ENCODE measurements at places on chromosomes 2 and 18.

GRCh38 chr2:15930589-15931318 lies 9.6 kb upstream of the MYCN start:
- DNase-seq: no peak

- DNase-seq: no peak
Observed at GRCh38 chr2:153143540-153143939, 335.0 kb downstream of the RPRM start.

DNA sequence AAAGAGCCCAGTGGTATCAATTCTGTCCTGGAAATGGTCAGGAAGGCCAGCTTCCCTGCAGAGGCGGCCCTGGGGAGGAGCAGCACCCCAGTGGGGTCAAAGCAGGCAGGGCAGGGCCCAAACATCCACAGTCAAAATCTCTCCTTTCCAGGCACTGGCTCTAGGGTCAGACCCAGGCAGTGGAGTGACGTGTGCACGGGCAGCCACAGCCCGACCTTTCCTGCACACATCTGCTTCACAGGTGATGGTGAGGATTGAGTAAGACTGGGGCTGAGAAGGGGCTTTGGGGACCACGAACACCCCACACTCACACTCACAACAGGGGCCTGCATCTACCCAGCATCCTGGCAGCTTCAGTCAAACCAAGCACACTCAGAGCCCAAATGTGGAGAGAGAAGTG lies 97.8 kb upstream of the GLI2 start:
- no peak for DNase-seq

- no peak for DNase-seq
Observed at GRCh38 chr2:143603846-143604565, 474.8 kb downstream of the ARHGAP15 start.

DNA sequence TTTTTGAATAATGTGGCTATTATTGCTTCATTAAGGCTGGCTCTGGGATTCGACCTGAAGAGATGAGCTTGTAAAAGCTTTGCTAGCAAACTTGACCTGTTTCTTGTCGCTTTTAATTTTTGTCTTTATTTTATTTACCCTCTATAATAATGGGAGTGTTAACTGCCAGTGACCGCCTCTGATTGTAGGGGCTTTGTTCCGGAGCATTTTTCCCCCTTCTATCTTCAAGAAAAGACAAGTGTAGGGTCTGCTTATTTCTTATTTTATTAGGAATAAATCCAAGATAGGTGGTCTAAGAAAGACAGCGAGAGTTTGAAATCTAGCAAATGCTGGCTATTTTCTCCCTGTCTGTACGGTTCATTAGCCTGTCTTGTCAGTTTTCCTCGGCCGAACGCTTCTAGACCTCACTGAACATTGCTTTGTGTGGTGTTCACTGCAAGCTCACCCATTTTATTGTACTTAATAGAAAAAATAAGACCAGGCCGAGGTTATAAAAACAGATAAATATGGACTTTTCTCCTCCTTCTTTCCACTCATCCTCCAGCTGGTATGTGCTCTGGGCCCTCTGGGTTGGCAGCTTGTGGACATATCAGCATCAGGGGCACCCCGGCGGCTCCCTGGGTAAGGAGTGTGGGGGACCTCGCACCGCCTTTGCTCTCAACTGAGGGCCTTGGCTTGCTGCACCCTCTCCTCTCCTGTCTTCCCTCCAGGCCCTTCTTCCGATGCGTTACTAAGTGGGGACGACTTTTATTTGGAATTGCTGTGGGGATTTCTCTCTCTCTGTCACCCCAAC lies 8.5 kb downstream of the MEIS1 start:
- DNase-seq: no peak

DNA sequence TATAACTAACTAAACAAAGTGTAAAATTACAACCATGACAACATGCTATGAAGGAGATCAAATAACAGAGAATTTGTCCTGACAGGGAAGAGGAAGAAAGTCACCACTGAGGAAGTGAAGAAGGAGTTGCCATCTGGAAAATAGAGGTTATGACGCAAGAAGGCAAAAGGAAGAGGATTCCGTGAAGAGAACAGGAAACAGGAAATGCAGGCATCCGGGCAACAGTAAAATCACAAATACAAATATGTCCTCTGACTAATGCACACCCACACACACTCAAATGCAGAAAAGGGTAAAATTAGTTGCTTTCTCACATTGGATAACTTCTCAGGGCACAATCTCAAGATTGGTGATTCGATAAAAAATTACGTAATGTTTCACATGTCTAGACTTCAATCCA lies 278.4 kb downstream of the TMX3 start:
- DNase-seq: no peak

- no peak for DNase-seq
Observed at GRCh38 chr2:100551303-100551702, 11.5 kb upstream of the PDCL3 start.

- DNase-seq: no peak
Observed at GRCh38 chr2:238409341-238410199, 17.2 kb upstream of the ASB1 start.

GRCh38 chr2:152336854-152337510 lies 2.0 kb downstream of the FMNL2 start:
- no peak for DNase-seq

DNA sequence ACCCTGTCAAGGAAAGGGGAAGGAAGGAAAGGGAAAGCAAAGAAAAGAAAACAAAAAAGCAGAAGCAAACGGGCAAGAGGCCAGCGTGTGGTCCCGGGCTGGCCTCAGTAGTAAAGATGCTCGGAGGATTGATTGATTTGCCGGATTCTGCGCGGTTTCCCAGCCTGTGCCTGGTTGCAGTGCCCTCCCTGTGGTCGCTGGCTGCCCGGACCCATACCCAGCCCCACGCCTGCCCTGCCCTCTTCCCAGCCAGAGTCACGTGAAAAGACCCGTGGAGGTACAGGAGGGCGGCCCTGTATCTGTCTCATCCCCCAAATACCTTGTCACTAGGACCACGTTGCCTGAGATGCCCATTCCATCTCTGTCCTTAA lies 55.1 kb upstream of the IMP4 start:
- DNase-seq: no peak

DNA sequence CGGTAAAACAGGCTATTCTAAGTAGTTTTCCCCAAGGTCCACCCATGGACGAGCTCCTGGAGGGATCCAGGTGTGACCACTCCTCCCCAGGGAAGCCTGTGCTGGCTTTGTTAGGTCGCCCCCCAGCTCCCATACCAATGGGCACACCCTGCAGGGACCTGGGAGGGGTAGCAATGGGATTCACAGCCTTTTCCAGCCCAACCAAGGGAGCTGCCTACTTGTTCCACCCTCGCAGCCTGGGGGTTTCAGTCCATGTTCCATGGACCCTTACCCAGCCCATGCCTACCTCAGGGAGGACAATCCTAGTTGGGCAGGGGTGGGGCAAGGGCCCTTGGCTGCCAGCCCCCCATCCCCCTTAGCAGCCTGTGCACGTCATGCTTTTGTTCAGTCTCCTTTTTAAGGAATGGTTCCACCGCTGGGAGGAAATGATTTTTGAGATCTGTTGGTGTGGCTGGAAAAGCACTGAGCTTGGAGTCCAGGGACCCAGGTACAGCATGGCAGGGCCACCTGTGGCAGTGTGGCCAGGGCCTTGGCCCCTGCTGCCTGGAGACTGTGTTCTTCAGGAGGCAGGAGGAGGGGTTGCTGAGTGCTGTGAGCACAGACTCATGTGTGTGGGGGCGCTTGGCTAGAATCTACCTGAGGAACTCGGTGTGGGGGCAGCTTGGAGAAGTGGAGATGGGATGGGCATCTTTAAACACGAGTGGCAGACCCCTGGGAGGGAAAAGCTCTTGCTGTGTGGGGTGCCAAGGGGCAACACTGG lies 166.8 kb downstream of the TWIST2 start:
- DNase-seq: no peak

DNA sequence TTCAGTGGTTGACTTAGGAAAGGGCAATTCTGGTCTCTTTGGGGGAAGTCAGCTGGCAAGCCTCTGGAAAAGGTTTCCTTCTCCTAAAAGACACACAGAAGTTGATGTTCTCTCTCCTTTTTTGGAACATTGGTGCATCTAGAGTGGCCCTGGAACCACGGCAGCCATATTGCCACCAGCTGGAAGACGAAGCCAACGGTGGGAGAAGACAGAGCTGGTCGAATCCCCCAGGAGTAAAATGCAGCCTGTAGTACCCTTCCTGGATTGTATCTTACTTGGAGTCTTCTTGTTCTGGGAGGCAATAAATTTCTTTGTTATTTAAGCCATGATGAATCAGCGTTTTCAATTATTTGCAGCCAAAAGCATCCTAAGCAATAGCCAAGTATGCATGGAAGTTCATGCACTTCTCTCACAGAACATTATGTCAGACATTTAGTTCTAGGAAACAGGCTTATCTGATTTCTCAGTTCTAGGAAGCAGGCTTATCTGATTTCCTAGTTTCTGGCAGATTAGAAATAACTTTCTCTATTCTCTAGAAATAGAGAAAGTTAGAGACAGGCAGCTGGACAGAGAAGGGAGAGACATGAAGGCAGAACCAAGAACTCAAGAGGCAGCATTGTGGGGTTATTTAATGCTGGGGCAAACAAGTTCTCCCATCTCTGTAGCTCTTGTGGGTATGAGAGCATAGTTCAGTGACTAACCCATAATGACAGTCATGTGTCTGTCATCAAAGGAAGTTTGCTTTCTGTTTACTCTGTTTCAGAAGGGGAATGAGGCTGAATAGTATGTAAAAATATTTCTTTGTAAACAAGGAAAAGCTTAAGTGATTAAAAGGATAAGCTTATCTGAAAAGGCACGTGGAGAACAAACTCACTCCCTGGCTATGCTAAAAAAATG lies 40.5 kb upstream of the NABP1 start:
- no peak for DNase-seq

GRCh38 chr2:32863803-32864202 lies 83.0 kb upstream of the LTBP1 start:
- DNase-seq: no peak

DNA sequence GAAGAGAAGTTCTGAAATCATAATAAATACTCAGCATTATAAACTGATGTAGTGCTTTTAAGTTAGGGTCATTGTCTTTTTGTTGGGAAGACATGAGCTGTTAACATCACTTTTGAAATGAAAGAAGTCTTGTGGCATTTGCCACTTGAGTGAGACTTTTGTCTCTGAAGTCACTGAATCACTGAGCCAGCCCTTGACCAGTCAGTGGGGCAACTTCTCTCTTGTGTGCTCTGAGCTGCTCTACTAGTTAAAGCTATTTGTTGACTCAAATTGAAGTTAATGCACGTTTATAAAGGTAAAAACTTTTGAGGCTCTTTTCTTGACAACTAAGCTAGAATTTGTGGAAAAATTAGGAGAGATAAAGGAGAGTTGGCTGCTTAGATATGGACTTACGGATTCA lies 6.7 kb downstream of the WDR43 start:
- DNase-seq: no peak

DNA sequence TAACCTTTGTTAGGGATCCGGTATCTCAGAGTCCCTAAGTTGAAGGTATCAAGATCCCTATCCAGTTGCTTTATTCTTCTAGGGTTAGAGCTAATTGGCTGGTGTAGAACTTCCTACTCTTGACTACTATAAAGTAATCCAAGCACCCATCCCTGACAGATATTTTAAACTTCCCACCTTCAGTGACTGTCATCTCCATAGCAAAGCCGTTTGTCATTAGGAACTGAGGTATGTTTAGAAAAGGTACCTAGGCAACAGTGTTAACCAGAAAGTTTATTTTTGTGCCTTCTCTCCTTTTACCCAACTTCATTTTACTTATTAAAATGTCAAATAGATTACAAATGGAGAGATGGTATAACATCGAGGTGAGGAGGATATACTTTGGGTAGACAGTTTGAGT lies 4.5 kb downstream of the FAM117B start:
- DNase-seq: no peak

GRCh38 chr2:118982039-118982438 lies 40.0 kb downstream of the MARCO start:
- no peak for DNase-seq

GRCh38 chr18:10064267-10064666 lies 150.5 kb downstream of the VAPA start:
- DNase-seq: no peak

DNA sequence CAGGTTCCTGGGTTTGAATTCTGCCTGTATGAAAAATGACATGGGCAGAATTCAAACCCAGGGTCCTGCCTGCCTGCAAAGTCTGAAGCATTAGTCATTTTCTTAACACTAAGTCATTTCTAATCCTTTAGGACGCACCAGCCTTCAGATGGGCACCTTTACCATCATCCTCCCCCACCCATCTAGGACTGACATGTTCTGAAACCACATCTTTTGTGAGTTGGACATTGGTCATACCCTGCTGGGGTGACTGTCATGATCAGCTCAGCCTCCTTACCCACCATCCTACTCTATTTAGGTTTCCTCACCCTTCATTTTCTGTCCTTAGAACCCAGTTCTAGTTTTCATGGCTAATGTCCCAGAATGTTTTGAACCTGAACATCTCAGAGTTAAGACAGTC lies 104.9 kb downstream of the TRIB2 start:
- DNase-seq: no peak

- DNase-seq: no peak
Observed at GRCh38 chr2:98548920-98549818, 59.1 kb downstream of the COA5 start.

DNA sequence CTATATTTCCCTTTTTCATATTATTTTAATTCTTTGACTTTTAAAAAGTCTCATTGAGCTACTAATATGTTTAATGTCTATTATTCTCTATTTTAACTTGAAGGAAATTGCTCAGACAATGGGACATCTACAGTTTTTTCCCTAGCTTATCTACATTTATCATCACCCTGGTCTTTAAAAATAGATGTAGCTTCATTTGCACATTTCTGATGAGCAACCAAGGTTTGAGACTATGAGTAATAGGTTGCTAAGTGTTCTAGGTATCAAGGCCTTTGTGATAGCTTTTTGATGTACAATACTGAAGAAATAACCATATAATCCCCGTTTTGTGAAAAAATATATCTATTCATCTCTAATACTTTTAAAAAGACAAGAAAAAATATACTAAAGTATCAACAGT lies 47.0 kb downstream of the STAT4 start:
- DNase-seq: no peak

DNA sequence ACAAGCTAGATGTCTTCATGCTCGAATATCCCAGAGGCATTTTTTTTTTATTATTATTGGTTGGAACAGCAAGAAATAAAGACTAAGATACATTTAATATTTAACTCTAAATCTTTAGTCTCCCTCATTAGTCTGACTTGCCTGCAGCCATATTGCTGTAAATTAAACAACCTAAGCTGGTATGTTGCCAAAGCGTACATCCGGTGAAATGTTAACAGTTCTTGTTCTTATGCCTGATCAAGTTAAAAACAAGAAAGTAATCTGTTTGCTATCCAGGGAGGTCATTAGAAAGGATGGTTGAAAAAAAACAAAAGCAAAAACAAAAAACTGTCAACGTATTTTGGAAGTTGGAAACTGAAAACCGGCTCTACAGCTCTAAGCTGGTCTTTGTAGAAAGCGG lies 125.9 kb upstream of the NABP1 start:
- no peak for DNase-seq

Data from NCI-H1930 (cell line).